ENCODE measurements at places on chromosomes 7 and 10.

DNA sequence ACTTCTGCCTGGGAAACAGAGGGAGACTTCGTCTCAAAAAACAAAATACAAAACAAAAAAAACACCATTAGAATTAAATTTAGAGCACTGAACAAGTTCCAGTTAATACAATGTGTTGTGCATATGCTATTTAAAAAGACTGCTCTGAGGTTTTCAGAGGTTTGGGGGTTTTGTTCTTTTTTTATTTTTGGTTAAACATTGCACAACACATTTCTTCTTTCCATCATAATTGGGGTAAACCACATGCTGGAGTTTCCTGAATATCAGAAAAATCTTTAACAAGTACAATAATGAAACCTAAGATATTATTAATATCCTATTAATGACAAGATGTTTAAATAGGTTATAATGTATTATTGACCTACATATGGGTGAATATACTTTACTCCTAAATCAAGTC, 26.3 kb downstream of the IGF2BP3 start:
- DNase-seq, result no peak

DNA sequence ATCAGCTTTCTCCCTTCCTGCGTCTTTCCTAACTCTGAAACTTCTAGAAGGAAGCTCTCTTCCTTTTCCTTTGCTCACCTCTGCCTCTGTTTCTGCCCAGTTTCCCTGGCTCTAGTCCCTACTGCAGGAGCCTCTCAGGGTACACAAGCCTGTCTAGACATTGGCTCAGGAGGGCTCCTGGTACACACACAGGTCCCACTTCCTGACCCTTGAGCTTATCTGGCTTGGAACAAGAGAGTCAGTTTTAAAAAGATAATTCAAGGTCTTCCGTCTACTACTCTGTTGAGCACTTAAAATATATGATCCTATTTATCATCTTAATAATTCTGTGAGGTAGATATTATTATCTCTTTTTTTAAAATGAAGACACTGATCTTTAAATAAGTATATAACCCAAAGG, 140.7 kb downstream of the RTKN2 start:
- no peak for DNase-seq

GRCh38 chr7:119397156-119397555, 875.8 kb upstream of the KCND2 start:
- no peak for DNase-seq

DNA sequence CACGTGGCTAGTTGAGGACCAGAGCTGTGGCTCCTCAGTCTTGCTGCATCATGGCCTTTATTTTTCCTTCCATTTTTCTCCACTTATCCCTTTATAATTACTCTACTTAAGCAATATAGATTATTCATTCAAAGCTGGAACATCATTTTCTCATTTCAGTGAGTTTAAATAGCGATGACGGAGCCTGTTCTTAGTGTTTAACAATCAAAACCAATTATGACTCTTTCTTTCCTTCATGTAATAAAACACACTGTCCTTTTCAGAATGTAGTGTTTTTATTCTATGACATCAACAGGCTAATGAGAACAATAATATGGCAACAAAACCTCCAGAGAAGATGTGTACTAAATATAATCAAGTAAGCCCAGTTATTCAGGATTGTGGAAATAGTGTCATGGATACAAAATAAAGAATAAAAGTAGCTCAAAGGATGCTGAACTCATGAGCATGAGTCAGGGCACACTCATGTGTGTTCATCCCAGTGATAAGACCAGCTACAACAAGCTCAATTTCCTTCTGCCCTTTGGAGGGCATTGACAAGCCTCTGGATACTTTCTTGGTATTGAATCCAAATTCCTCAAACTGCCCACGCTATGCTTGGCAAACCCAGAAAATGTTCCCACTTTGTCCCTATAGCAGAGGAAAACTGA, 188.4 kb downstream of the CYP26A1 start:
- no peak for DNase-seq

- no peak for DNase-seq
Measured at GRCh38 chr10:3110782-3111620, 43.7 kb downstream of the PFKP start.

GRCh38 chr7:84231157-84231556, 36.6 kb upstream of the SEMA3A start:
- no peak for DNase-seq

DNA sequence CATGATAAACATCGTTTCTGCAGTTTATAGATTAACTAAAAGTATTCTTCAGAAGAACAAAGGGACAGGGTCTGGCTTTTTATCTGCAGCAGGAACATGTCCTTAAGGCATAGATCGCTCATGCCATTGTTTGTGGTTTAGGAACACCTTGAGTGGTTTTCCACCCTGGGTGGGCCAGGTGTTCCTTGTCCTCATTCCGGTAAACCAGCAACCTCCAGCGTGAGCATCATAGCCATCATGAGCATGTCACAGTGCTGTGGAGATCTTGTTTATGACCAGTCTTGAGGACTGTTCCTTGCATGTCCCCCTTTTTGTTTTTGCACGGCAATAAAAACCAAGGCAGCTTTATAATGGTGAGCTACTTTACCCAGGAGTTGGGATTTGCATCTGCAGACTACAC, 33.9 kb downstream of the STOX1 start:
- DNase-seq, result no peak

GRCh38 chr7:47047384-47047783, 534.5 kb downstream of the TNS3 start:
- no peak for DNase-seq

DNA sequence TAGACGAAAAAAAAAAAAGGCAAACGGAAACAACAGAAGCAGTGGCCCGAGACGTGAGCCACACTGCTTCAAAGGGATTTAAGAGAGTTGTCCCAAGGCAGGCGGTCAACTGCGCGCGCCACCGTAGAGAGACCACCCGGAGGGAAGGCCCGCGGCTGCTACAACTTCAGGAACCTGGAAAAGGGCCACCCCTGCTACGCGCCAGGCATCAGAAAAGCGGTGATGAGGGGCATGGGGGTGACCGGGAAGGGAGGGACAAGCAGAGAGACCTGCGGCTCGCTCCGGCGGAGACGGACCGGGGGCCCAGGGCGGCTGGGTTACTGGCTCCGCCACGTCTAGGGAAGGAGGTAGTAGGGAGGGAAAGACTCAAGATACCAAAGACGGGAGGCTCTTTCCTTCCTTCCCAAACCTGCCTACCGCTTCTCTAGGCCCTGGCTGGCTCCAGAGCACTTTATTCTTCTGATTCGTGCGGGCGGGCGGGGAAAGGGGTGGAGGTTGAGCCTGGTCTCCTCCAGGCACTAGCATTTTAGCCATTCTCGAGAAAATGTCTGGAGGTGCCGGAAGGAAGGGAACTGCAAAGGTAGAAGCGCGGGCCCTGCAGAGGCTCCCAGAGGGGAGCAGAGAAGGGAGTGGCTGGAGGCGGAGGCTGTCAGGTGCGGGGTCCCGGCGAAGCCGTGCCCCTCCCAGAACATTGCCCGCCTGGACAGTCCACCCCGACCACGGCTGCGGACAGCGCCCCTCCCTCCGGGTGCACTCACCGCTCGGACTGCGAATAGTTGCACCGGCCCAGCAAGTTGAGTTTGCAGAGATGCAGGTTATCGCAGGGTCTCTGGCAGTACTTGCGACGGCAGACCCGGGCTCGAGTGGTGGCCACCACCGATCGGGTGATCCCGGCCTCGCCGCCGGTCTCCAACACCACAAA, 993 bp downstream of the ZC3HAV1 start:
- no peak for DNase-seq
